BE2C (cell line): ENCODE measurements at places on chromosomes 6 and 20.

DNA sequence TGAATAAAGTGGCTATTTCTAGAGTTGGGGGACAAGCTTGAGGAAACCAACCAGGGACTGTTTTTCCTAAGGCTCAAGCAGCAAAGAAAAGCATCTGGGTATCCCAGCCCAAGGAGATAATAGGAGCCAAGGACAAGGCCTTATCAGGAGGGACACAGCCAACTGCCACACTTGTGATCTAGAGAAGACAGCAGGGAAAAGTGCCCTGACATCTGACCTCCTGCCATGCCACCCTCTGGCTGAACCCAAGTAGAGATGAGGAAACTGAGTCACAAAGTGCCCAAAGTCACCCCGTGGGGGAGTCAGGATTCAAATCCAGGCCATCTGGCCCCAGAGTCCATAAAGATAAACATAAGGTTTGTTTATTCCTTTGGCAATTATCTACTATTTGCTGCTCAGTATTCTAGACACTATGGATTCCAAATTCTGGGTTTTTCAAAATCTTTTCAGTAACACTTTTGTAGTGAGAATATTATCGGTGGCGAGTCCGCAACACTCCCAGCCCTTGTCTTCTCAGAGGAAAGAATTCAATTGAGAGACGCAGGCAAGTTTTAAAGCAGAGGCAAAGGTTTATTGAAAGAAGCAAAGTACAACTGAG lies 3.5 kb upstream of the LBP start:
- DNase-seq: no peak

DNA sequence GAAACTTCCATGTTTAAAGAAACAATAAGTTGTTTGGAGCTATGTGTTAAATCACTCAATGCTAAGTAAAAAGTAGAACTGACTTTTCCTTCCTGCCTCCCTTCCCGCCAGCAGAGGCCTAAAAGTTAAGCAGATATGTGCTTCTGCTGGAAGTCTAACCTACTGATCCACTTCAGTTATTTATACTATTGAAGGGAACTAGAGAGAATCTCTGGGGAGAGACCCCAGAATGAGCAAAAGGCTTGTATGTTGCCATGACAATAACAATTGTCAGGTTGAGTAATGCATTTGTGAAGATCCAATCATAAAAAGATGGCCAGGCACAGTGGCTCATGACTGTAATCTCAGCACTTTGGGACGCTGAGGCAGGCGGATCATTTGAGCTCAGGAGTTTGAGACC lies 24.7 kb downstream of the MGME1 start:
- no peak for DNase-seq

- peak; percentile 66 for DNase-seq
Observed at GRCh38 chr6:167141667-167142432, 15.9 kb downstream of the GPR31 start.

- DNase-seq: no peak
Observed at GRCh38 chr20:63366390-63367365, 5.5 kb upstream of the CHRNA4 start.

- no peak for DNase-seq
Observed at GRCh38 chr6:35049900-35050756, 91.0 kb downstream of the TCP11 start.

GRCh38 chr6:33029328-33030184 lies 20.2 kb upstream of the HLA-DOA start:
- DNase-seq: no peak

- DNase-seq: no peak
Observed at GRCh38 chr6:2545383-2546038, 205.2 kb downstream of the MYLK4 start.

DNA sequence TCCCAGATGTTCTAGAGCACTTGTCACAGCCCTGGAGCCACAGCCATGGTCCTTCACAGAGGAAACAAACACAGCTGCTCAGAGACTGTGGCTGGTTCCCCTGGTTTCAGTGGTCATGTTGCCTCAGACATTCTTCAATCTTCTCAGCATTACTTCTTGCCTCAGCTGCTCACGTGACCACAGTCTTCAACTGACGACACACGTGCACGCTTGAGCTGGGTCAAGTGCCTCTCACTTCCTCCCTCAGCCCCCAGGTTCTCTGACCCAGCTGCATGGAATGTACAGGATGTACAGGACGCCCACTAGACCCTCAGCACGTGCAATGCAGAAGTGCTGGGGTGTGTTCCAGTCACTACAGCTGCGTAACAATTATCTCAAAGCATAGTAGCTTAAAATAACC lies 159.8 kb upstream of the GGTLC1 start:
- DNase-seq: no peak

DNA sequence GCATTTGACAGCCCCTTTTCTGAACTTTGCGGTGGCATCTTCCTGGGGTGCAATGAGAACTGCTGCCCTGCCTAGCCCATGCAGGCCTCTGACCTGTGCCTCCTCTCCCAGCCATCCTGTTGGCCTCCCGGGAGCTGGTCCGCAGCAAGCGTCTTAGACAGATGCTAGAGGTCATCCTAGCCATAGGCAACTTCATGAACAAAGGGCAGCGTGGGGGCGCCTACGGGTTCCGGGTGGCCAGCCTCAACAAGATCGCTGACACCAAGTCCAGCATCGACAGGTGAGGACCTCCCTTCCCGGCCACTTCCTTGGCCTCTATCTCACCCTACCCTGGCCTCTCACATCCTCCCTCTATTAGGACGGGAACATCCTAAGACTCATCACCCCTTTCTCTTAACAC lies 37.6 kb downstream of the MOCS1 start:
- DNase-seq: no peak

DNA sequence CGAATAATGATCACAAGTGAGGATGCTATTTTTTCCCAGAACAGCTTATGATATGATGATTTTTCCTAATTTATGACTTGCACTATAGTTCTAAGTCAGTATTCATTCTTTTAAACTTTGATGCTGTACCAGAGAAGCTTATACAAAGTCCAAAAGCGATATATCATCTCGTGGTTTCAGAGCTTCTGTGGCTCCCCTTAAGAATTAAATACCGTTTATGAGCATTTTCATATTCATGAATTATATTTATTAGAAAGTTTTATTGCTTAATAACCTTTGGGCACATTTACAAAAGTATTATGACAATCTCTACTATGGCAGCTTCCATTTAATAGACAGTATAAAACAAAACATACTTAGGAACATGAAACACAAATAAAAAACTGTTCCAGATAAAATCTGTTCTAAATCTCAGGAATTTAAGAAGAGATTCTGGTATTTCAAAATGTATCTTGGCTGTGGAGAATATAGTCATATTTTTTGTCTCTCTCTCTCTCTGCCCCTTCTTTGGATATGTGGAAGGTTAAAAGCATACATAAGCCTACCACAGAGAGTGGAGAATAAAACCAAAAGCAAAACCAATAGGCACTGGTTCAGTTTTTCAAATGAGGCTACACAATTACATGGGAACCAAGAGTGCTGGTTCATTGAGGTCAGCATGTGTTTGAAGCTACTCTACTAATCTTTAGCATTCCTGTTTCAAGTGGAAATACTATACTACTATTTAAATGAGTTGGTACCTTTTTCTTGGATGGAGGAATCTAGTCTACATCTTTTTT lies 884.5 kb upstream of the GJE1 start:
- DNase-seq: no peak

DNA sequence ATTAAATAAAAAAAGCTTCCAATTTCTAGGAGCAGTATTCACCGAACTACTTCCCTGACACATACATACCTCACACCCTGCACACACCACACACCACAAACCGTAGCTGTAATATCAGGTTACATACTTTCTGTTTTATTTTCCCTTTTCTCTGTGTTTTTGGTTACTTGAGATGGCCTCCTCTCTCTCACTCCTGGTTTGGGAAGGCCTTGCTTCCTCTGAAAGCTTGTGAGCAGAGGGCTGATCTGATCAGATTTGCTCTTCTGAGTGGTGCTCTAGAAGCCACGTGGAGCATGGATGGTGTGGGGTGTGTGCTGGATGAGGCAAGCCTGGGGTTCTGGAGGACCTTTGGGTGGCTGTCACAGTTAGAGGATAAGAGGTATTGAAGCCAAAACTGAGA lies 20.9 kb downstream of the UTRN start:
- DNase-seq: no peak

DNA sequence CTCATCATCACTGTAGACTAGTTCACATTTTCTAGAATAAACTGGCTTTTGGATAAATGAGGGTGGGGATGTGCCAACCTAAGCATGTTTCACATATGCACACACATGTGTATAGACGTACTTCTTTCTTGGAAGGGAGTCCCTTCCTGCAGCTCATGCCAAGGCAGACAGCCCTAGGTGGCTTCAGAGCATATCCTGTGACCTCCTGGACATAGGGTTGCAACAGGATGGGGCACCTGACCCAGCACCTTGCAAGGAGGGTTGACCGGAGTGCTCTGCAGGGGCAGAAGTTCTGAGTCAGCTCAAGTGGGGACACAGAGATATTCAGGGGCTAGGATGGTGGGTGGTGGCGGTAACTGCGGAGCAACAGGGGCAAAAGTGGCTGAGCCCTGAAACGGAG lies 68.6 kb upstream of the RALGAPA2 start:
- DNase-seq: no peak
